ENCODE measurements at places on chromosomes 5 and 9.
A peak's percentile ranks its signal among the peaks of the same experiment; 100 is the strongest.

DNA sequence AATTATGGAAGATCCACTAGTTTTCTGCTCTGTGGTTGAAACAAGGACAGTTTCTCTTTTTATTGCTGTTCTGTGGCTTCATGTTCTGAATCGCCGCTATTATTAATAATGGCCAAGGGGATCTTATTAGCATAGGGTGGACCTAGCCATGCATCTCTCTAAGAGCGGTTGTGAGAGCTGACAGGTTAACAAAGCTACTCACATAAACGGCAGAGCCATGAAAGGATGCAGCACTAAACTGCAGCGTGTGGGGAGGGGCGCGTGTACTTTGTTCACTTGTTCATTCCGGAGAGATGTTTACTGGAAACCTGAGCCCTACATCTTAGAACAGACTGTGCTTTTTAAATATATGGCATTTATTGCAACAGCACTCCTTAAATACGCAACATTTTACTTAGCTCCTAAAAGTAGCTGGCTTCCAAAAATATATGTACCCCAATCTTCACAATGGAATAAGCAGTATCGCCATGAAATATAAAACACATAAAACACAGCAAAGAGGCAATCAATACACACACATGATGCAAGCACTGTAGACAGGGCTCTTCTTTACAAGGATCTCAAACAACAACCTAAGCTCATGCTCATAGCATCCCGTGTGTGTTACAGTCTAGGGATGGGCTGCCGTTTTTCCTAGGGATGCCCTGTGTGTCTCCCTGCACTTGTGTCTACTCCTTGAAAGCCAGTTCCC, 424.6 kb downstream of the MED10 start:
- no peak for DNase-seq

DNA sequence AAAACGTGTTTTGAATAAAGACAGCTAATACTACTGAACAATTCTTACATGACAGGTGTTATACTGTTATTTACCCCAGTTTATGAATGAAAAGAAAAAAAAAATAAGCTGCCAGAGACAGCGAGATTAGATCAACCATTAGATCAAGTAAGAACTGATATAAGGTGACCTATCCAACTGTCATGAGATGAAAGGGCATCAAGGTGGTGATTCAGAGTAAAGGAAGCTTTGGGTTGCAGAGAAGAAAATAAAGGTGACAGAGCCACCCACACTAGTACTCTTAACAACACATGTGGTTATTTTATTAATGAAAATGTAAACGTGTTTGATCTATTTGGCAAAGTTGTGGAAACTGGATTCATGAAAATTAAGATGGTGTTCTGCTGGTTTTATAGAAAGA, 435.2 kb downstream of the GABRG2 start:
- DNase-seq = no peak

- DNase-seq = no peak
These were observed 401.2 kb upstream of the RORB start for GRCh38 chr9:74095925-74096324.

GRCh38 chr5:74433896-74434829, 206.4 kb downstream of the ENC1 start:
- no peak for DNase-seq

- DNase-seq = no peak
These were observed 35.7 kb upstream of the TXN start for GRCh38 chr9:110291921-110292557.

DNA sequence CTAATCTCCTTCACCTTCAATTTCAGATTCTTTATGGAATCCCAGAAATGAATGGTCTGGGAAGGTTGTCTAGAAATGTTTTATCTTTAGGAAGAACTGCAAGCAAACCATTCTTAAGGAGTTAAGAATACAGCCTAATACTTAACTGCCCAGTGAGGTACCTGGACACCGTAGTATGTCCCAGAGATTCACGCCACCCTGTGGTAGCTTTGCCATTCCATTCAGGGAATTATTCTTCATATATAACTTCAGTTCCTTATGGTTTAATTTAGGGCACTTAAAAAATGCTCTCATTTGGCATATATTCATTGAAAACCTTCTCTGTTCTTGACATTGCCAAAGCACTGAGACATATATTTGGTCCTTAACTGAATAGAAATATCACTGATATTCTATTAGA, 49.7 kb downstream of the ACTBL2 start:
- DNase-seq = no peak

GRCh38 chr5:147085409-147085808, 149.4 kb upstream of the STK32A start:
- DNase-seq = no peak

DNA sequence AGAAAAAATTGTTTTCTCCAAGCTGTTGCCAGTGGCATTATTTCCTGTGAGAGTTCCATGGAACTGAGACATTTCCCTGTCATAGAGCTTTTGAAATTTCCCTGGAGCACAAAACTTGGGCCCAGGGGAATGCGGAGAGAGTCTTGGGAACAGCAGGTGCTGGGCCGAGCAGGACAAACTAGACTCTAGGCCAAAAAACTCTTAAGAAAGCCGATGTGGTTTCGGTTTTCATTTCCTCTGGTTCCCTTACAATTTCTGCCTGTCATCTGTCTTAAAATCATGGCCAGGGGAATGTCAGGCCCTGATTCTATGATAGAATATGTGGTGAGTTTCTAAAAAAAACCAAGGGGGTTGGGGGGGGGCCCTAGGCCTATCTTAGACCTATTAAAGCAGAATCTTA, 4.6 kb downstream of the SLC35A4 start:
- DNase-seq = no peak

- peak; percentile 25 for DNase-seq
These were observed 463.5 kb upstream of the RGMB start for GRCh38 chr5:98309785-98310598.

GRCh38 chr9:97740848-97741821, 44.0 kb upstream of the XPA start:
- DNase-seq = peak; percentile 67

DNA sequence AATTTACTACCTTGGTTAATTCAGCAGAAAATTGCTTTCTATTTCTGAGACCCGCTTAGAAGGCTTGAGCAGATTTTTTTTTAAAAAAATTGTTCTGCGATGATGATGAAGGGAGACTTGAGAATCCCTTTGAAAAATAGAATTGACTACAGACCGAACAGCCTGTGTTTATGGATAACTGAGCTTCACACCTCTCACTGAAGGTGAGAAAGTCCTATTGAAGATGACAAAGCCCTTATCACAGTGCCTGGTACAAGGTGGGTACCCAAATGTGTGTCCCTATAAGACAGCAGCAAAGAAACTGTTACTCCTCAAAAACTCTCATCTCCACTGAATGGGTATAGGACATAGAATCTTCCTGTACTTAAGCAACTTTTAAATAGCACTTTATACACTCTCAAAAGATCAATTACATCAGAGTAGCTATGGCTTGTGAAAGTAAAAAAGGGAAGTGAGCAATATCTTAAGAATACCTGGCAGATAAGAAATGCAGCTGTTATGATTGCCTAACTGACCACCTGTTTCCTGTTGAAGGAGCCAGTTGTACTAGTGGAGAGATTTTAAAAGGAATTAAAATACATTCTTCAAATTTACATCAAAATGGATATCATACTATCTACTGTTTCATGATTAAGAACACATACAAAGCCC, 419.7 kb downstream of the CHSY3 start:
- DNase-seq = no peak

DNA sequence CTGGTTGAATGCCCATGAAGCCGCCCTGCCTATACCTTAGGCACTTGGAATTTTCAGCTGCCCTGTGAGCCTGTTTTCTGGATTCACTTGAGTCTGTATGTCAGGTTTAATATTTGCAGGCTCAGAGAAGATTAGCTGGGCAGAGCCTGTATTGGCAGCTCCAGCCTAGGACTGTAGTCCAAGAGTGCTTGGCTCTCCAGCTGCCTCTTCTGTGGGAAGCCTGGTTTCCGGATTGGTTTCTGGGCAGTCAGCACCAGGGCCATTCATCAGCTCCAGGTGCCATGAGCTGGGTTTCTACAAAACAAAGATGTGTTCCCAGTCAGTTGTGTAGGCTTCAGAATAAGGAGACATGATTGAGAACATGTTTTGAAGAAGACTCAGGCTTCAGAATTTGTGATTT, 90.1 kb downstream of the ARHGAP26 start:
- DNase-seq = no peak

GRCh38 chr9:34256104-34256503, 73.0 kb downstream of the KIF24 start:
- no peak for DNase-seq

DNA sequence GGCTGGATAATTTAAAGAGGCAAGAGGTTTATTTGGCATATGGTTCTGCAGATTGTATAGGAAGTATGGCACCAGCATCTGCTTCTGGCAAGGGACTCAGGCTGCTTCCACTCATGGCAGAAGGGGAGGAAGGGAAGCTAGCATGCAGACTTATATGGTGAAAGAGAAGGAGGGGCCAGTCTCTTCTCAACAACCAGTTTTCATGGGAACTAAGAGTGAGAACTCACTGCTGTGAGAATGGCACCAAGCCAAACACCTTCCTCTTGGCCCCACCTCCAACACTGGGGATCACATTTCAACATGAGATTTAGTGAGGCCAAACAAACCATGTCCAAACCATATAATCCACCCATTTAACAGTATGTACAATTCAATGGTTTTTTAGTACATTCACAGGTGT, 113.3 kb upstream of the SHB start:
- no peak for DNase-seq

- no peak for DNase-seq
These were observed 196.2 kb downstream of the DIRAS2 start for GRCh38 chr9:90446200-90446948.

DNA sequence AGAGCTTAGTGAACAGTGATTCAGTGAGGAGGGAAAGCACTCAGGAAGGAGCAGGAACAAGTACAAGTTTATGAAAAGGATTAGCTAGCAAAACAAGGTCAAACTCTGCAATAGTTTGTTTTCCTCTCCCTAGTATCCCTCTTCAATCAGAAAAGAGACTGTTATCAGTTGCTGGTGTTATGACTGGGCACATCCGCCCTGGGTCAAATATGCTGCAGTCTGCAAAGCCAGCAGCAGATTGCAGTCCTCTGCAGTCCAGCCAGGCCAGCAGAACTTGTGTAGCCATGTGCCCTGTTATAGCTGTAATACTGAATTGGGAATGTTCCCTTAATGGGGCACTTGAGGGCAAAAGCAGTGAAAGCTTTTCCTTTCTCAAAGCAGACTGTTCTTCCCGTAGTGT, 12.0 kb downstream of the PCDHAC2 start:
- no peak for DNase-seq

DNA sequence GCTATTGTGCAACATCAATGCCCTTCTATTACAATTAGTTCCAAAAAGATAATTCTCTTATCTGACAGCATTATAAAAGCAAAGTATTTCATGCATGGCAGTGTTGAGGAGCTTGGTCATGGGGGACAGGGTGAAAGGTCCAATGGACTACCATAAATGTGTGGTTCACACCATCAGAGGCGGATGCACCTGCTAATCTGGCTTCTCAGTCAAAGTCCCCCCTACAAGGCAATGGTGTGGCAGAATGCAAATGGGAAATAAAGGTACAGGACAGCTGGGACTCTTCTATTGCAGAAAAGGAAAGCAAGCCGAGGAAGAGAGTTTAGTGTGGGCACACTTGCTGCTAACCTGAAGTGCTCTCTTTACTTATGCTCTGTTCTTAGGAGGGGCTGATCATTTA, 369.1 kb downstream of the NDUFS4 start:
- no peak for DNase-seq

DNA sequence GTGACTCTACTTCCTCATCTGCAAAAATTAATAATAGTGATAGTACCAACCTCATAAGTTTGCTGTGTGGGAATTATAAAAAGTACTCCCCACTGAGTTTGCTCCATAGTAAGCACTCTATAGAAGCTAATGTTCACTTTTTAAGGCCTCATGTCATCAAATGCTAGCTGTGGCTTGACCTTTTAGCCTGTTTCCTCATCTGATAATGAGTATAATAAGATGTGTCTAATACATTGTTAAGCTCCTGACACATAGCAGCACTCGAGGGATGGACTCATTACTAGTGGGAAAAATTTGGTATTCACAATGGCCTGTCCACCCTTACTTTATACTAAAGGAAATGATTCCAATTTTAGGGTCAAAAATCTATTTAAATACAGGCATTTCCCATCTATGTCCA, 26.1 kb upstream of the CAST start:
- no peak for DNase-seq

- no peak for DNase-seq
These were observed 49.8 kb downstream of the MAP1B start for GRCh38 chr5:72156946-72157624.

GRCh38 chr9:21688108-21689102, 114.0 kb upstream of the MTAP start:
- DNase-seq = no peak

- DNase-seq = no peak
These were observed 23.0 kb downstream of the FNIP1 start for GRCh38 chr5:131773805-131774204.

- DNase-seq = no peak
These were observed 68.3 kb downstream of the AK8 start for GRCh38 chr9:132809677-132810271.

GRCh38 chr9:114919611-114920010, 10.8 kb downstream of the TNFSF8 start:
- peak; percentile 55 for DNase-seq

- no peak for DNase-seq
These were observed 455.1 kb upstream of the MPDZ start for GRCh38 chr9:13734601-13735000.

GRCh38 chr5:143713047-143714003, 98.6 kb upstream of the HMHB1 start:
- DNase-seq = no peak

GRCh38 chr5:32413466-32414263, 30.9 kb downstream of the ZFR start:
- DNase-seq = no peak

DNA sequence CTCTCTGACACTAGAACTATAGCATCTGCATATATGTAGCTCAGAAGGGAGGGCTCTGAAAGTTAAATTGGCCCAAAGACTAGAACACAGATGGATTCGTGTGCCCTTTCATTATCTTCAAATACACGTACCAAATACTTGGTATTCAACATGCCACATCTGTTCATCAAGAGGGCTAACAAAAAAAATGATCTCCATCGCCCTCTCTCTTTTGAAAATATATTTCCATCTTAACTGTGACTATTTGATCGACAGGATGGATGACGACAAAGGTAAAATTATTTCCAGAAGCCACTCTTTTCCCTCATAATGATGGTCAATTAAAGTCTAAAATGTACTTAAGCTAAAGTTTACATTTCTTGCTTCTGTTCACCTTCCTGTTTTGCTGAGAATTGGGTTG, 77.0 kb downstream of the SEMA6A start:
- DNase-seq = no peak

GRCh38 chr5:10626473-10627013, 62.7 kb downstream of the ANKRD33B start:
- no peak for DNase-seq

GRCh38 chr5:142210011-142210410, 101.4 kb downstream of the NDFIP1 start:
- no peak for DNase-seq

- peak; percentile 59 for DNase-seq
These were observed 13.4 kb downstream of the OXCT1 start for GRCh38 chr5:41856644-41857491.

GRCh38 chr5:166695326-166695725, 1596.1 kb upstream of the WWC1 start:
- DNase-seq = no peak

Data from activated CD4-positive, alpha-beta T cell treated with anti-CD3 and anti-CD28 coated beads for 36 hours (primary cell).